ENCODE measurements at places on chromosomes 12 and 14.

- DNase-seq, result peak; percentile 28
Measured at GRCh38 chr14:72892103-72892878, 1.6 kb downstream of the DPF3 start.

GRCh38 chr14:58907803-58908202 is 270.0 kb downstream of the DACT1 start:
- no peak for DNase-seq

GRCh38 chr14:95021588-95021987 is 135.7 kb downstream of the DICER1 start:
- no peak for DNase-seq

GRCh38 chr12:62258941-62259630 is 1.1 kb upstream of the USP15 start:
- peak; percentile 53 for DNase-seq

DNA sequence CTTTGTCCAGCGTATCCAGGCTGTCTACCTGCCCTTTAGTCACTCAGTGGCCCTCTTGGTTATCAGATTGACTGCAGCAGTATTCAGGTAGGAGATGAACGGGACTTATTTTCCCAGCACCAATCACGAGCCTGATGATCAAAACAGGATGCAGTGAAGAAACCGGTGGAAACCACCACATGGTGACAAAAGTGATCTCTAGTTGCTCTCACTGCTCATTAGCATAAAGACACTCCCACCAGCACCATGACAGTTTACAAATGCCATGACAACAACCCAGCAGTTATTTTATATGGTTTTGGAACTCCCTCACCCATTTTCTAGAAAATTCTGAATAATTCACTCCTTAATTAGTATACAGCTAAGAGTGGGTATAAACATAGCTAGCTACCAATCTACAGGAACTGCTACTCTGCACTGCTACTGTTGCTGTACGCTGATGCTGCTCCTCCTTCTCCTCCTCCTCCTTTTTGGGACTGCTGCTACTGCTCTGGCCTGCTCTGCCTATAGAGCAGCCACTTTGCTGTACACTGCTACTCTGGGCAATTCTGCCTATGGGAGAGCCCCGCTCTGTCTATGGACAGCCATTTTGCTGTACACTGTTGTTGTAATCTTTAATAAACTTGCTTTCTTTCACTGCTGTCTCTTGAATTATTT is 142.5 kb upstream of the SSTR1 start:
- DNase-seq, result peak; percentile 94

GRCh38 chr12:92030618-92031017 is 115.0 kb downstream of the BTG1 start:
- peak; percentile 82 for DNase-seq

DNA sequence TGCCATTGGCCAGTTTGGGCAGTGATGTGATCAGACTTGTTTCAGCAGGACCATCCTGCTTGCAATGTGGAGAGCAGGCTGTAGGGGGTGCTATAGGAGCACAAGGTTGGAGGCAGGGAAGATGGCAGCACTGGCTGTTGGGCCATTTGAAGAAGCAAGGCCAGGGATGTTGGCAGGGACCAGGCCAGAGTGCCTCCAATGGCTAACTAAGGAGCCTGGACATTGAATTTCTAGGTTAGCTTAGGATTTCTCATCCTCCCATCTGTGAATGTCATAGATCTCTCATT is 23.5 kb downstream of the FGF23 start:
- peak; percentile 34 for DNase-seq

- DNase-seq, result no peak
Measured at GRCh38 chr12:123733229-123733628, 21.1 kb downstream of the ATP6V0A2 start.

GRCh38 chr12:100632445-100632892 is 59.0 kb downstream of the GAS2L3 start:
- DNase-seq, result no peak

GRCh38 chr12:6230321-6231110 is 30.3 kb downstream of the CD9 start:
- peak; percentile 78 for DNase-seq

DNA sequence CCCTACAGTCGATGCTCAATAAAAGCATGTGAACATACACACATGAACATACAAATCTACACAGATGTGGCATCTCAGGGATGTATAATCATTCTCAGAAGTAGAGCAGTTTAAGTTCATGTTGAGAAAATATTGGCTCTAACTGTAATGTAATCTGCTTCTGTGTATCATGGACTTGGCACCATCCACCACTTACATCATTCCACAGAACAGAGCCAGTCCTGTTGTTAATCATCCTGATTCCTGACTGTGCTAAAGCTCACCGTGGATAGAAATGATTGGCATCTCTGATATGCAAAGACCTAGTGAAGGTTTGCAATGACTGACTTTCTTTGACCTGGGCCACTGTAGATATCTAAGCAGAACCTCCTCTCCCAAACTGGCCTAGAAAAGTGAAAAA is 1141.3 kb downstream of the BCL11B start:
- no peak for DNase-seq

DNA sequence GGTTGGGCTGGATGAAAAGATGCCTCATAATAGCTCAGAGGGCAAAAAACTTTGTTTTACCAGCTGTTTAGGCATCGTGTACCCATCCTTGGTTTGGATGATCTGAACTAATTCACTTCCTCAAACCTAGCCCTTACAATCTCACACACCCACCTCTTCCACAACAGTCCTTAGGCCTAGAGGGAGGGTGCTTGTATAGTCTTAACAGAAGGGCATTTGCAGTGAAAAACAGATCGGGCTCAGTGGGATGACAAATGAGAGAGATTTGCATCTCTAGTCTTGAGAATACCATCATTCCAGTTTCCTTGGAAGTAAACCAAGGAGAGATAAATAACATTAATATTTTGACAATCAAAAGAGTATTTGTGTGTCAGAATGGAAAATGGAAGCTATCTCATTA is 11.0 kb downstream of the SLCO1A2 start:
- no peak for DNase-seq

GRCh38 chr12:119369907-119370546 is 35.5 kb downstream of the CCDC60 start:
- no peak for DNase-seq

All from CD4-positive, alpha-beta T cell treated with Interleukin-21 for 1 hour (primary cell).